ENCODE measurements at places on chromosomes 7 and 10. TPM values are rescaled to one million over a fixed set of nuclear protein-coding genes. Genes with fewer than 3 reads are reported as not detected.

DNA sequence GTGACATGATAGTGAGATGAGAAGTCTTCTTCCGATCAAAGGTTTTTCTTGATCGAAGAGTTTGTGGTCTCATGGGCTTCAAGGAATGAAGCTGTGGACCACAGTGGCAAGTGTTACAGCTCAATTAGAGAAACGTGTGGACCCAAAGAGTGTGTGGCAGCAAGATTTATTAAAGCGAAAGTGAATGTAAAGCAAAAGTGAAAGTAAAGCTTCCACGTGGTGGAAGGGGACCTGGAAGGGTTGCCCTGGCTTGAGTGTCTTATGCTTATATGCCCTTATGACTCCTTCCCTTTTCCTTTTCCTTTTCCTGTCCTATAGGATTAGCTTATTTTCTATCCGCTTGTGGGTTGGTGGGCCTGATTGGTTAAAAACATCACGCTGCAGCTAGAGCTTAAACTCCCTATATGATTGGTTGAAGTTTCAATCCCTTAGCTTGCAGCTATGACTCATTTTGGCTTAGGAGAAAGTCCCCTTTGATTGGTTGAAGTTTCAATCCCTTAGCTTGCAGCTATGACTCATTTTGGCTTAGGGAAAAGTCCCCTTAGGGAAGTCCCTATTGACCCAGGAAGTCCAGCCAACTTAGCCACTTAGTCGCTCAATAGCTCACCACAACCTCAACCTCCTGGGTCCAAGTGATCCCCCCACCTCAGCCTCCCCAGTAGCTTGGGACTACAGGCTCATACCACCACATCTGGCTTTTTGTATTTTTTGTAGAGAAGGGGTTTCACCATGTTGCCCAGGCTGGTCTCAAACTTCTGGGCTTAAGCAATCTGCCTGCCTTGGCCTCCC is 34.7 kb downstream of the MRPS24 start:
- H3K27ac ChIP-seq: no peak overlapping the region
- H3K4me3 ChIP-seq: no peak overlapping the region
- H3K36me3 ChIP-seq: no peaks in the 10 kb centered on the region
- DNase-seq: no peak
- H3K27me3 ChIP-seq: no peaks in the 10 kb centered on the region
- peaks cover 4% of the 10 kb centered on the region for H3K4me1 ChIP-seq

DNA sequence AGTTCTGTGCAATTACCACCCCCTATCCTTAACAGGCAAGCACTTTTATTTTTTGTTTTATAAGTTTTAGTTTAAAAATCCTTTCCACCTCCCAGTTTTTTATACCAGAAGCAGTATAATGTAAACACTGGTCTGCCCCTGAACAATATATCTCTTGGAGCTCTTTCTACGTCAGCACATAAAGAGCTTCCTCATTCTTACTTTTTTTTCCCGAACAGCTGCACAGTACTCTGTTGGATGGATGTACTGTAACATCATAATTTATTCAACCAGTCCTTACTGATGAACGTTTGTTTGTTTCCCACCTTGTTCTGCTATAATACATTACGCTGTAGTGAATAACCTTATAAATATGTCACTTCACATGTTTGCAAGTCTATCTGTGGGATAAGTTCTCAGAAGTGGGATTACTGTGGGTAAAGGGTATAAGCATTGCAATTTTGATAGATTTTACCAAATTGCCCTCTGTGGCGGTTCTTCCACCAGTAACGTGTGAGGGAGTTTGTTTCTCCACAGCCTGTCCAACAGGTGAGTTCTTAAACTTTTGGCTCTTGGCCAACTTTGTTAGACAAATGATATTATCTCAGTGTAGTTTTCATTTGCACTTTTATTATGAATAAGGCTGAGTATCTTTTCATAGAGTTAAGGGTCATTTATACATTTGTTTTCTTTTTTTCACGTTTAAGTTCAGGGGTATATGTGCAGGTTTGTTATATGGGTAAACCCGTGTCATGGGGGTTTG is 32.8 kb downstream of the ADRA2A start:
- no peak for DNase-seq
- H3K27me3 ChIP-seq: no peaks in the 10 kb centered on the region
- no peak overlapping the region for H3K27ac ChIP-seq
- H3K36me3 ChIP-seq: no peaks in the 10 kb centered on the region
- H3K4me1 ChIP-seq: no peaks in the 10 kb centered on the region
- H3K4me3 ChIP-seq: no peak overlapping the region

DNA sequence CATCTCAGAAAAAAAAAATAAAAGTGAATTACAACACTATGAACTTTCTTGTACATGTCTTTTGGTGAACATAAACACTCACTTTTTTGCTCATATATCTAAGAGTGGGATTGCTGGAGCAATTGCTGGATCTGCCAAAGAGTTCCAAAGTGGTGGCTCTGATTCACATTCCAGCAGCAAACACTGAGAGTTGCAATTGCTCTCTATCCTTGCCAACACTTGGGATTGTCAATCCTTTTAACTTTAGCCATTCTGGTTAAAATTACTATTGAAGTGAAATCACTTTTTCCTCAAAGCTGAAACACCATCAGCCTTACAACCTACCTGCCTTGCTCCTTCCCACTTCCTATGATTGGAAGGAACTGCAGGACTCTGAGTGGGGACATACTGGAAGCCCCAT is 70.7 kb downstream of the CDHR3 start:
- H3K27me3 ChIP-seq: no peaks in the 10 kb centered on the region
- no peak for DNase-seq
- no peaks in the 10 kb centered on the region for H3K4me1 ChIP-seq

DNA sequence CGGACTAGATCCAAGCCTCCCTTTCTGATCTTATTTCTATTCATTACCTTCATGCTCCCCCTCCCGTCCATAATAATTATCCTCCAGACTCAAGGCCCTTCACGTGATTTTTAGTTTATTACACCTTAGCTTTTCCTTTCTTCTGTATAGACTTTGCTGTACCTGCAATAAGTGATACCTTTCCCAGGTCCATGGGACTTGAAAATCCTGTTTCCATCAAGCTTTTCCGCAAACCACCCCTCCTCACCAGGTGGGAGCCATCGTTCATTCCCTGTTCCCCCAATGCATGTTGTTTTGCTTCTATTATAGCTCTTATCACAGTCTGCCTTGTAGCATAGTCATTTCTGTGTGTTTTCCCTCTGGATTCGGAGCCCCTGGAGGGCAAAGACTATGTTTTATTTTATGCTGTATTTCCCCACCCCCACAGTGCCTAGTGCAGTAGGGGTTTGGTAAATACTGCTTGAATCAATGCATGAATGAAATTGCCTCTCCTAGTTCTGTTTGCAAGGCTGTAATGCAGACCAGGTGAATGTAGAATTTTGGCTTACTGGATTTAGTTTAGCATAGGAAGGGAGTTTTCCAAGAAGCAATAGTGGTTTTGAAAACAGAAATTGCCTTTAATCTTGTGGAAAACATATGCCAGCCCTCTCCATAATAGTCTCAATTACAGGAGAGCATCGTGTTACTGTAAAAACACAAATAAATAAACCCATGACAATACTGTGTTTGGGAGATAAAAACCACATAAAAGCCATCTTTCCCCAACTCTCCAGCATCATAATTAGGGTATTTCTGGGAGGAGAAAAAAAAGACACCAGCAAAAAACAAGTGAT is 213.4 kb downstream of the AUTS2 start:
- no peak overlapping the region for H3K4me3 ChIP-seq
- H3K4me1 ChIP-seq: peaks cover 13% of the 10 kb centered on the region
- H3K27ac ChIP-seq: no peak overlapping the region
- no peaks in the 10 kb centered on the region for H3K27me3 ChIP-seq
- DNase-seq: no peak
- H3K36me3 ChIP-seq: no peaks in the 10 kb centered on the region

GRCh38 chr7:92788559-92789183 is 47.7 kb downstream of the CDK6 start:
- H3K4me1 ChIP-seq: no peaks in the 10 kb centered on the region
- DNase-seq: no peak
- no peak overlapping the region for H3K27ac ChIP-seq
- no peaks in the 10 kb centered on the region for H3K36me3 ChIP-seq

PHKG1 gene
- polyA plus RNA-seq: 2.1 TPM

All from testis (tissue), 5 donors.